Non-pigmented ciliary epithelial cell (primary cell): ENCODE measurements at places on chromosomes 11 and 22.

DNA sequence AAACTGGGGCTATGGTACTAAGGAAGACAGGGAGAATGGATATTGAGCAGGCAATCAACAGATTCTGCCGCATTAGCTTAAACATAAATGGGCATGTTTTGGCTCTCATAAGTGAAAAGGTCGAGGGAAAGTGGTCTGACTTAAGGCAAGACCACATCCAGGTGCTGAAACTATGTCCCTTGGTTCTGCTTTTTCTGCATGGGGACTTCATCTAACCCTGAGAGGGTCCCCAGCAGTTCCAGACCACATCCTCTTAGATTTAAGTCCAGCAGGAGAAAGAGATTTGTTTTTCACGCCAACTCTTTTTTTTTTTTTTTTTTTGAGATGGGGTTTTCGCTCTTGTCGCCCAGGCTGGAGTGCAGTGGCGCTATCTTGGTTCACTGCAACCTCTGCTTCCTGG lies 5.5 kb downstream of the RPS6KA4 start:
- no peak for DNase-seq

GRCh38 chr11:4647766-4648165 lies 4.0 kb downstream of the OR51E1 start:
- no peak for DNase-seq

DNA sequence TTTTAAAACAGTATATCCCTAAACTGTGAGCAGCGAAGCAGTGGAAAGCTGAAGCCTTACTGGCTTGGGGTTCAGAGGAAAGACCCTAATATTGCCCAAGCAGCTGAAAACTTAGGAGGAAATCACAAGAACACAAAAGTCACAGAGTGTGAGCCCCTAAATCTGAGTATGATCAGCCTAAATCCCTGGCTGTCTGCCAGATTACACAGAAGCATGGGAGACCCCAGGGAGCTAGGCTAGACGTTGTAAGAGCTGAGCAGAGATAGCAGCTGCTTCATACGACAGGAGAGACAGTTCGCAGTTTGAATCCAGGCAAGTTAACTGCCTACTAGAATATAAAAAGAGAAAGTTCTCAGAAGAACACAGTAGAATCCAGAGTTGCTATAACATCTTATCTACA lies 81.2 kb downstream of the PACS1 start:
- no peak for DNase-seq

GRCh38 chr11:134261626-134262488 lies 8.5 kb downstream of the ACAD8 start:
- DNase-seq, result no peak

DNA sequence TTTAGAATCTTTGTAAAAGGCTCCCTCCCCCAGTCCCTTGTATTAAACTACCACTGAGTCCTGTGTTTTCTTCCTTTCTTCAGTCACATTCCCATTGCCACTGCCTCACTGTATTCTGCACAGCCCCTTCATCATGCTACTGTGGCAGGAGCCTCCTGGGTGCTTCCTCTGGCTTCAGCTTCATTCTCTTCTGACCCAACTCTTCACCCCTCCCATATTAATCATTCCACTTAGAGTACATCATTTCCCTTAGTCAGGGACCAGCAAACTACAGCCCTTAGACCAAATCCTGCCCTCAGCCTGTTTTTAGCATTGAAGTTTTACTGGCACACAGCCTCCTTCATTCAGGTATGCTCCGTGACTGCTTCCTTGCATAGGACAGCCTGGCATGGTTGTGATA lies 127.7 kb upstream of the MTNR1B start:
- DNase-seq, result no peak

GRCh38 chr11:15933886-15934625 lies 422.3 kb downstream of the SOX6 start:
- no peak for DNase-seq

DNA sequence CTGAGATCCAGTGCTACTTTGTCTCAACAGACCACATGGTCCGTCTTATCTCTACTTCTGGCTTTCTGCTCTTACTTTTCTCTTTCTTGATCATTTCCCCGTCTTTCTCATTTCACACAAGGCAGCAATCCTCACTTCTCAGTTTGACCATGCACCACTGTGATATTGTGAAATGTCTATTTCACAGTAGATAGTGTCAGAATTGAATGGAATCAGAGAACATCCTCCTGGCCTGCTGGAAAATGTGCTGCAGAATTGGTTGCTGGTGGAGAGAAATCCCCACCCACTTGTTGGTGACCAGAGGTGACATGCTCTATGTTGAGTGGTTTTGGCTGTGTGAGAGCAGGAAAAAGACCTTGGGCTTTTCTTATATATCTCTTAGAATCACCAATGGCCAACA lies 57.8 kb upstream of the RCN1 start:
- DNase-seq, result no peak

GRCh38 chr11:792873-793272 lies 3.0 kb upstream of the CEND1 start:
- DNase-seq, result no peak
